ENCODE measurements at places on chromosomes 5 and 9.

DNA sequence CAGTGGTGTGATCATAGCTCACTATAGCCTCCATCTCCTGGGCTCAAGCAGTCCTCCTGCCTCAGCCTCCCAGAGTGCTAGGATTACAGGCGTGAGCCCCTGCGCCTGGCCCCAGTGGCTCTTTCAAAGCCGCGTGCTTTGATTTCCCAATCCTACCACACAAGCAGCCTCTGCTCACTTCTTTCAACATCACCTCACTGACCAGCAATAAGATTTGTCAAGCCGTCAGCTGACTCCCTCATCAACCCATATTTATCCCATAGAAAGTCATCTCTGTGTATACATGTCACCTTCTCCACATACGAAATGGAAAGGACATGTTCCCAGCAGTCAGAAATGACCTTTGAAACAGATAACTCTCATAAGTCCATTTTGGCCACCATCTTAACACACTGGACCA lies 26.0 kb downstream of the SLC31A2 start:
- DNase-seq = no peak

GRCh38 chr5:169744336-169744735 lies 107.3 kb downstream of the DOCK2 start:
- no peak for DNase-seq

DNA sequence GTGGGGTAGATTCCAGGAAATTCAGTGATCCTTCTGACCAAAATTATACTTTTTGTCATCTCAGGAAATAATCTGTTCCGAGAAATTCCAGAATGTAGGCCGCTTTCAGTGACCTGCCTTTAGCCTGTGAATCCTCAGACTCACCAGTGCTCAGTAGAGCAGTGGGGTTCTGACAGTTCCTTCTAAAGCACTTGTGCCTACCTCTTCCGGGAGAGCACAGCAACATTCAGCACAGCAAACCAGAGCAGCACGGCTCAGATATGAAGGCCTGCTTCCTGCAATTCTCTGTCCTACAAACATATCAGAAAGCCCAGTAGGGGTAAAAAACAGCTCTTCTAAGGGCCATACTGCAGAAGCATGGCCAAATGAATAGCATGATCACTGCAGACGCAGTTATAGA lies 15.0 kb downstream of the FANCC start:
- DNase-seq = no peak

- DNase-seq = no peak
Measured at GRCh38 chr9:112002847-112003457, 106.3 kb downstream of the UGCG start.

- no peak for DNase-seq
Measured at GRCh38 chr5:56291079-56291643, 58.0 kb upstream of the ANKRD55 start.

Data from activated CD4-positive, alpha-beta T cell treated with anti-CD3 and anti-CD28 coated beads for 1 hour (primary cell).